ENCODE measurements at places on chromosomes 4 and X. TPM values are rescaled to one million over a fixed set of nuclear protein-coding genes. Genes with fewer than 3 reads are reported as not detected.

- DNase-seq: no peak
Measured at GRCh38 chr4:142556570-142557238, 289.4 kb downstream of the INPP4B start.

DNA sequence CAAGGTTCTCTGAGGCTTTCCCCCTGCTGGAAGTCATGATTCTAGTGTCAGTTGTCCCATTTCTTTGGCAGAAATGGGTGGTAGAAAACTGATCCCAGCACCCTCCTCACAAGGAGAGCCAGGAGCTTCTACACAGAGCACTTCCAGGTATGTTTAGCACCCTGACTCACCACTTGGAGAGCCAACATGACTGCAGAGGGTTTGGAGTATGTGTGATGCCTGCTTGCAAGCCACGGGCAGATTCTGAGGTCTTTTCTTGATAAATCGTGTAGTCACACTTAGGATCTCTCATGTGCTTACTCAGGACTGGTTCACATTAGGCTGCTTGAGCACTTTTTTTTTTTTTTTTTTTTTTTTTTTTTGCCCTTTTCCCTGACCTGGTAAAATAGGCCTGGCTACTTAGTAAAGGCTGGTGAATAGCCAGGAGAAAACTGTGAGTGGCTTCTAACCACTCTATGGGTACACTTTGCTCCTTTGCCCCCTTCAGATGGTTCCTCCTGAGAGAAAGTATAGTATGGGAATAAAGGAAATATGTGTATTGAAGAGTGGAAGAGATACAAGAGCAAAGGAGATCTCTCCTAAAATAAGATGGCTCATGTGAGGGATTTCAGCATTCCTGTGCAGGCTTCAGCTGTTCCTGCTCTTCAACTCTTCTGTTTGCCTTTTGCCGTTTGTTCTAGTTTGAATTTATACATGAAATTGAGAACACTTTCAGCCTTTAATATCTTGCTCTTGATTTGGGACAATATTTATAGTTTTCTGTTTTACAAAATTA, 103.6 kb downstream of the EMCN start:
- DNase-seq: no peak

DNA sequence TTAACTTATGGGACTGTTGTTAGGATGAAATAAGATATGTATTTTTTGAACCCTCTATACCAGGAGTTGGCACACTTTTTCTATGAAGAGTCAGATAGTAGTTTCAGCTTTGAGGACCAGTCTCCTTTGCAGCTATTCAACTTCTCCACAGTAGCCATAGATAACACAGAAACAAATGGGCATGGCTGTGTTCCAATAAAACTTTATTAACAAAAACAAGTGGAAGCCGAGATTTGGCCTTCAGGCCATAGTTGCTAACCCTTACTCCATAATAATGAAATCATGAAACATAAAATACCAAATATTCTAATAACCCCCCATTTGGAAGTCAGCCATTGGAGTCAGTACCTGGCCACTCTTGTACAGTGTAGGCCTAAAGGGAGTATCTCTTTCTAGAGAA, 30.6 kb downstream of the ARX start:
- no peak for DNase-seq

DNA sequence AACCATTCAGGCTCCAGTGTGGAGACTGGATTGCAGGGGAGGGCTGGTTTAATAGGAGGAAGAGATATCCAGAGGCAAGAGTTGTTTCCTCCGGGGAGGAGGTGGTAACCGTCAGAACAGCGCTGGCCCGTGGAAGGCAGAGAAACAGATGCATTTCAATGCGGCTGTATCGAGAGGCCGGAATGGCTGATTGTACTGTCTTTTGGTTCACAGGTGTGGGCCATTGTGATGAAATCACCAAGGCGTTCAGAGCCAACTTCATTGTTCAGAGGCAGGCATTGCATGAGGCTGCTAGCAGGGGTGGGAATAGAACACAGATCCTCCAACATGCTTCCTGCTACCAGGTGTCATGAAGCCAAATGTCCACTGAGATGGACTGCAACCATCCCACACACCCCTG, 53.0 kb downstream of the SHOX start:
- DNase-seq: no peak

DNA sequence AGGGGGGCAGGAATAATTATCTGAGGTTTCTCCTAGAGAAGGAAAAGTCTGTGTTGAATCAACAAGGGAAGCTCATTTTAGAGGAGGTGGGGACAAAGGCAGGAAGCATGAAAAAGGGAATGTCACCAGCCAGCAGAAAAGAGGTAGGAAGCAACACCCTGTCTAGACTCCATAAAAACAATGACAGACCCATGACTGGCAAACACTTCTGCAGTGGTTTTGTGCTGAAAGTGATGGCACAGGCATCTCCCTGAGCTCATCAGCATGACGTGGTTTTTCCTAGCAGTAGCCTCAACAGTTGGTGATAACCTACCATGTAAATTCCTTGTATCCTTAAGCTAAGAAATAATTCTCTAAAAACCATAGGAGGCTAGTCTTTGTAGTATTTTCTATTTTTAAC, 110.7 kb upstream of the GALNT7 start:
- DNase-seq: no peak

MAGEA8 gene
- total RNA-seq: not detected

EVC gene
- 3.1 TPM for total RNA-seq

LDB2 gene
- not detected for total RNA-seq

GPM6B gene
- total RNA-seq: 0.75 TPM

All from NCI-H460 (cell line).